ENCODE measurements at places on chromosomes 5 and 9.

- DNase-seq = no peak
- H3K27me3 ChIP-seq = no peaks in the 10 kb centered on the region
- peaks cover 12% of the 10 kb centered on the region for H3K4me1 ChIP-seq
Observed at GRCh38 chr5:157381746-157382145, 78.3 kb upstream of the NIPAL4 start.

GRCh38 chr5:14577971-14578370 lies 3.6 kb upstream of the OTULINL start:
- H3K36me3 ChIP-seq = no peaks in the 10 kb centered on the region
- peaks cover 5% of the 10 kb centered on the region for H3K4me1 ChIP-seq
- H3K27me3 ChIP-seq = no peaks in the 10 kb centered on the region
- no peak for DNase-seq

DNA sequence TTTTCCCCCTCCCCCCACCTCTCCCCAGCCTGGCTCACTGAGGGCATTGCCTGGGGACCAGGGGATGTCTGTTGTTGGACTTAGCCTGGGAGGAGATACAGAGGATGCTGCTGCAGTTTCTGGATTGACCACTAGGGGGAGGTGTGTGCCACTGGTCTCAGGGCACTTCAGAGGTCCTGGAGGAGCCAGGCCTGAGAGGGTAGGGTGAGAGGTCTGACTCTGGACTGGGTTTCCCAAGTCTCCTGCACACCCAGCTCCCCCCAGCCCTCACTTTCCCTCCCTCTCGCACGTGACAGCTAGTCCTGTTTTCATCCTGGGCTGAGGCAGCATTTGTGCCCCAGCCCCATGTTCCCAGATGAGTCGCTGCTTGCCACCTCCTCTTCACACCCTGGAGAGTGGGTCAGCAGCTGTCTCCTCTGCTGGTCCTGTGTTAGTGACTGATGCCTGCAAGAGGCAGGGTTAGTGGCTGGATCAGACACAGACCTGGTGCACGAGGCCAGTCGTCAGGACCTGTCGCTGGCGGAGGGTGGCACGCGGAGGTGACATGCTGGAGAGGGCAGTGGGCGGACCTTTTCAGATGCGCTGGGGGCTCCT lies 4.4 kb downstream of the IL3 start:
- H3K4me1 ChIP-seq = no peaks in the 10 kb centered on the region
- peak; percentile 75 for DNase-seq
- no peaks in the 10 kb centered on the region for H3K27me3 ChIP-seq

- H3K4me3 ChIP-seq = no peak overlapping the region
- no peaks in the 10 kb centered on the region for H3K27me3 ChIP-seq
- no peaks in the 10 kb centered on the region for H3K4me1 ChIP-seq
Observed at GRCh38 chr9:83629433-83630104, 6.6 kb downstream of the IDNK start.

GRCh38 chr9:89791754-89792153 lies 186.9 kb downstream of the GADD45G start:
- peaks cover 13% of the 10 kb centered on the region for H3K27me3 ChIP-seq
- no peaks in the 10 kb centered on the region for H3K4me1 ChIP-seq
- no peak for DNase-seq
- H3K4me3 ChIP-seq = no peak overlapping the region
- H3K36me3 ChIP-seq = no peaks in the 10 kb centered on the region

- H3K4me3 ChIP-seq = no peak overlapping the region
- peak; percentile 17 for DNase-seq
- no peak overlapping the region for H3K27ac ChIP-seq
- peaks cover 3% of the 10 kb centered on the region for H3K36me3 ChIP-seq
- no peaks in the 10 kb centered on the region for H3K4me1 ChIP-seq
Observed at GRCh38 chr9:120387257-120388002, 192.5 kb downstream of the CDK5RAP2 start.

DNA sequence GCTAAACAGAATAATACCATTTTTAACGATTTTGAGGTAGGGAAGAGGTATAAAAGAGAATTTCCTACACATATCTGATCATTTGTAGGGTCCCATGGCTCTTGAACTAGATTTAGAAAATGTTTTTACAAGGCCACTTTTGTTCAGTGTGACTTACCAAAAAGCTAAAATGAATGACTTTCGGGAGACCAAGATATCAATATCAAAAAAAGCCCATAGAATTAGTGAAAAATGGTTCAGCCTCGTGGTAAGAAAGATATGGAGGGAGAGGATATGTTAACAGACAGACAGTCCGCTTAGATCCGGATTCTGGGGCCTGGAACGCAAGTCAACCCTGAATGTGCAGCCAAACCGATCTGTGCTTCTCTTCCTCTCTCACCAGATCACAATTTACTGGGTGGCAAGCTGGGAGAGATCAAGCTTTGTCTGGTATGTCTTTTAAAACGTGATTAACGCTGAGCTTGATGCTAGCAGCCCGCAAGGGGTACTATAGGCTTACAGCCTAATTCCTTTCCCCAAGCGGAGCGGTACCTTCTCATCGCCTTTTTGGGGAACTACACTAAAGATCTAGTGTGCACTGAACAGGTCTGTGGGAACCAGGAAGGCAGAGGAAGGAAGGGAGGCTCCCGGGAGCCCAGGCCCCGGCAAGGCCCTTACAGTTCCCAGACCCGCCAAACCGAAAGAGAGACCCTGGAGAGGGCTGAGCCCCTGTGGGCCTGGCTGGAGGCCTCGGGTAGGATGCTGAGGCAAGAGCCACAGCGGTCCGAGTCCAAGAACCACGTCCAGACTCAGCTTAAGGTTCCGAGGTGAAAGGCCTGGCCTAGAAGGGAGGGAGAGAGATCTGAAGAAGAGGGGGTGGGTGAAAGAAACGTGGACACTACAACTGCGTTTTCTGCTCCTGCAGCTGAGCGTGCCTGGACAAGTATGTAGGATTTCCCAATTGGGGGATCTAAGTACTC lies 2.9 kb downstream of the NR2F1-AS1 start:
- no peaks in the 10 kb centered on the region for H3K36me3 ChIP-seq
- no peaks in the 10 kb centered on the region for H3K27me3 ChIP-seq
- no peak overlapping the region for H3K27ac ChIP-seq
- H3K4me1 ChIP-seq = no peaks in the 10 kb centered on the region
- no peak overlapping the region for H3K4me3 ChIP-seq

- no peaks in the 10 kb centered on the region for H3K36me3 ChIP-seq
- H3K4me3 ChIP-seq = no peak overlapping the region
- no peaks in the 10 kb centered on the region for H3K27me3 ChIP-seq
Observed at GRCh38 chr9:21796768-21797167, 5.7 kb upstream of the MTAP start.

DNA sequence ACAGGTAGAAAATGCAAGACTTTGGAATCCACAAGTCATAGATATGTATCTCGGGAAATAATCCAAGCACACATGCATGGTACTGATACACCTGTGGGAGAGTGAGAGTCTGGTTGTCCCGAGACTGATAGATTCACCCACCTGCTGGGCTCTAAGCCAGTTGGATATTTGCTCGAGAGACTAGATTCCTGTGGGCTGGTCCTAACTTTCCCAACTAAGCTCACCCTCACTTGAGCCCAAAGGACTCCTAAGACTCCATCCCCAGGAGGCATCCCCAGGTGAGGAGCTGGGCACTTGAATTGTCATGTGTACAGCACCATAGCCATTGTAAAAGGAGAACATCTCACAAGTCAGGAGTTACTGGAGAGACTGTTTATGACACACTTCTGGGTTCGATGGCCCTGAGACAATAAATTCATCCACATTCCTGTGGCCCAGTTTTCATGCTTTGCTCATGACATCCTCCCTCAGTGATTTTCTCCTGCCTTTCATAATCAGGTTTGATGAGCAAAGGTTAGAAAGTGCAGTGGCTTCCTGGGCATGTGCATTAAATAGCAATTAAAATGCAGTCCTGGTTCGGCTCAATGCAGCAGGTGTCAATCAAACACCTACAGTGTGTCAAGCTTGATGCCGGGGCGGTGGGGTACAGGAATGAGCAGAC lies 18.1 kb downstream of the SLC1A1 start:
- H3K4me3 ChIP-seq = no peak overlapping the region
- no peak overlapping the region for H3K27ac ChIP-seq
- no peaks in the 10 kb centered on the region for H3K36me3 ChIP-seq

- H3K36me3 ChIP-seq = no peaks in the 10 kb centered on the region
- H3K27me3 ChIP-seq = no peaks in the 10 kb centered on the region
- no peak overlapping the region for H3K4me3 ChIP-seq
- peaks cover 5% of the 10 kb centered on the region for H3K4me1 ChIP-seq
- H3K27ac ChIP-seq = no peak overlapping the region
Observed at GRCh38 chr5:89301321-89302025, 418.5 kb upstream of the MEF2C start.

GRCh38 chr5:115962565-115963402 lies 509 bp downstream of the LVRN start:
- no peaks in the 10 kb centered on the region for H3K36me3 ChIP-seq
- no peak overlapping the region for H3K4me3 ChIP-seq
- no peak overlapping the region for H3K27ac ChIP-seq
- H3K4me1 ChIP-seq = no peaks in the 10 kb centered on the region

GRCh38 chr5:120779674-120780073 lies 315.6 kb downstream of the PRR16 start:
- H3K4me3 ChIP-seq = no peak overlapping the region
- H3K27ac ChIP-seq = no peak overlapping the region
- H3K27me3 ChIP-seq = peaks cover 4% of the 10 kb centered on the region

DNA sequence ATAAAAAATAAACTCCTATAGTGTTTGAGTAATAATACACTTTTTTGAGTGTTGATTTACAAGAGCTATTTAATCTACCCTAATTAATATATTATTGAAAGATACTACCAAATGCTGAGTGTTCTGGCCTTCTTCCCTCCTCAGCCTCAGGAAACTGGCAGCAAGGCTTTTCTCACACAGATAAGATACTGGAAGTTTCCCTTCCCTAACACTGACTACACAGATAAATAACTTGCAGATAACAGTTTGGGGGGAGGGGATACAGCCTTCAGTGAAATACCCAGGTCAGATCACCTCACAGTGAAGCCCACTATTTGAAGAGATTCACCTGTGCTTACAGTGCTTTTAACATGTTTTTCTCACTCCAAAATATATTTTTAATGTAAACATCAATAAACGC lies 1.6 kb upstream of the NIPSNAP3A start:
- no peak overlapping the region for H3K4me3 ChIP-seq
- no peaks in the 10 kb centered on the region for H3K27me3 ChIP-seq
- peaks cover 9% of the 10 kb centered on the region for H3K4me1 ChIP-seq
- no peak for DNase-seq
- no peak overlapping the region for H3K27ac ChIP-seq

DNA sequence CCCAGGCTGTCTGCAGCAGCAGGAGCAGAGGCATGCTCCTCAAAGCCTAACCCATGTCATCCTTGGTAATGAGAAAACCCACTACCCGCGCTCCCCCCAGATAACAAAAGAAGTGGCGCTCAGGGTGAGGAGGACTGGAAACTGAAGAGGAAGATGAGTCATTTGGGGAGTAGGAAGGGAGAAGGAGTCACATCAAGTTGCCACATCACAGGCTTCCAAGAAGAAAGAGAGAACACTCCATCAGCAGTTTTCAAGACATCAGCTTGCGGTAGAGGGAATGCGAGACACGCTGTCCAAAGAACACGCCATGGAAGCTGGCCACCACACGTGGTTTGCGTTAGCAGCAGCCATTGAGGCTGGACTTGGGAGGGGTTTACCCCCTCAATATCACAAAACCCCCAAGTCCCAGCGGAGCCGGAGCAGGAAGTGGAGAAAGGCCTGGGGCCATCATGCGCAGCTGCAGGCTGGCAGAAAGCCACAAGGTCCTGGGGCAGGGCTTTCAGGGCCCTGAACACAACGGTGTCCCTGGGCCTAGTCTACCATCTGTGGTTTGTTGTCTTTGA lies 41.5 kb downstream of the SH3PXD2B start:
- peaks cover 18% of the 10 kb centered on the region for H3K36me3 ChIP-seq
- H3K4me3 ChIP-seq = no peak overlapping the region
- peaks cover 41% of the 10 kb centered on the region for H3K4me1 ChIP-seq
- no peaks in the 10 kb centered on the region for H3K27me3 ChIP-seq
- H3K27ac ChIP-seq = peak overlapping the region; percentile 58

GRCh38 chr5:66718374-66719002 lies 122.3 kb downstream of the MAST4 start:
- DNase-seq = no peak
- H3K4me3 ChIP-seq = no peak overlapping the region
- peaks cover 3% of the 10 kb centered on the region for H3K27me3 ChIP-seq
- H3K27ac ChIP-seq = no peak overlapping the region

DNA sequence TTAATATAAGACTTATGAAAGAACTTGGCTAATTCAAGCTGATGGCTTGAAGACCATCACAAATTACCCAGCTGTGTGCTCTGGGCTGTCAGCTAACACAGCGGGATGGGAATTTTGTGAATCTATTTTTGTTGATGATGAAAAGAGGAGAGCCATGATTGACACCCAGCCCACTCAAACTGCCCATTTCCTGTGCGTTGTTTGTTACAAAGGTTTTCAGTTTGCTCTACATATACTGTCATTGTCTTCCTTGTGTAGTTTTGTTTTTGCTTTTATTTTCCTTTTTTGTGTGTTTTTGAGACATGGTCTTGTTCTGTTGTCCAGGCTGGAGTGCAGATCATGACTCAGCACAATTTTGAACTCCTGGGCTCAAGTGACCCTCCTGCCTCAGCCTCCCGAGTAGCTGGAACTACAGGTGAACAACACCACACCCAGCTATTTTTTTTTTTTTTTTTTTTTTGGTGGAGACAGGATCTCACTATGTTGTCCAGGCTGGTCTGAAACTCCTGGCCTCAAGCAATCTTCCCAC lies 400.3 kb downstream of the ICE1 start:
- peaks cover 5% of the 10 kb centered on the region for H3K27me3 ChIP-seq
- H3K36me3 ChIP-seq = no peaks in the 10 kb centered on the region
- no peak overlapping the region for H3K27ac ChIP-seq
- H3K4me3 ChIP-seq = no peak overlapping the region

GRCh38 chr5:143573568-143574170 lies 170.2 kb upstream of the NR3C1 start:
- no peaks in the 10 kb centered on the region for H3K36me3 ChIP-seq
- no peak overlapping the region for H3K4me3 ChIP-seq
- DNase-seq = no peak
- no peak overlapping the region for H3K27ac ChIP-seq
- H3K4me1 ChIP-seq = peaks cover 8% of the 10 kb centered on the region
- no peaks in the 10 kb centered on the region for H3K27me3 ChIP-seq

GRCh38 chr9:128006332-128006996 lies 25.7 kb upstream of the EEIG1 start:
- H3K27me3 ChIP-seq = no peaks in the 10 kb centered on the region
- peaks cover 6% of the 10 kb centered on the region for H3K4me1 ChIP-seq
- H3K36me3 ChIP-seq = no peaks in the 10 kb centered on the region
- DNase-seq = no peak
- H3K4me3 ChIP-seq = no peak overlapping the region

DNA sequence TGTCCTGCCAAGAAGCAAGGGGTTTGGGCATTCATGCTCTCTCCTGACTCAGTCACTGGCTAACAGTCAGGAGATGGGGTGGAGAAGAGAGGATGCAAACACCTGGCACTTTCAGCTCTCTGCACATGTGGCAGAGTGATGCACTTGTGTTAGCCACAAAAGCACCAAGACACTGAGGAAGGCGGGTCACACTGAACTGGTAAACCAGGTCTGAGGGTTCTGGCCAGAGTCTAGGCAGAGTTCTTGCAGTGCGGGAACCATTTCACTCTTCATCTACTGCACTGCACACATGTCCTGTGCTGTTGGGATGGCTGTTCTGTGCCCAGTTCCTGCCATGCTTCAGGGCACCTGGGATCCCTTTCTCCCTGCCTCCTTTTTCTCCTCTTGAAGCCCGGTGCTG lies 157.1 kb upstream of the GDNF start:
- H3K4me3 ChIP-seq = no peak overlapping the region
- no peak overlapping the region for H3K27ac ChIP-seq
- DNase-seq = no peak
